ENCODE measurements at places on chromosomes 11 and 22. TPM values are rescaled to one million over a fixed set of nuclear protein-coding genes. Genes with fewer than 3 reads are reported as not detected.

DNA sequence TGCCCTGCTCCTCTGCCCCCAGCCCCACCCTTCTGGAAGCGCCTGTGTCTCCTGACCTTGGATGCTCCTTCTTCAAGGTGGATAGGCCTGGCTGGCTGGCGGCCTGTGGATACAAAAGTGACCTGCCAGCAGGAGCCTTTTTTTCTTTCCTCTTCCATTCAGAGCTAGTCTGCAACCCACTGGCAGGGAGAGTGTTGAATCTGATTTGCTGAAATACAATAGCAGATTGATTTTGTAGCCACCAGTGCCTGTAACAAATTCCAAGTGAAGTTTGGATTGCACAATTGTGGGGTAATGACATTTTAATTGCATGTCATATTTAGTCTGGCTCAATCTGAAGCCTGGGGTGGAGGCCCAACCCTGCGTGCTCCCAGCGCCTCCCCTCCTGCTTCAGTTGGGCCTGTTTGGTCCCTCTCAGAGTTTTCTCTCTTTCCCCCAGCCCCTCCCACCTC lies 97.2 kb downstream of the GRIK4 start:
- no peak for DNase-seq

The BAIAP2L2 gene
- 0.21 TPM for total RNA-seq

GRCh38 chr22:30079952-30080533 lies at the start of gene HORMAD2:
TSS of gene HORMAD2 (plus strand) at chr22:30080464. CDS start at chr22:30093953, 13,489 bp downstream.
- DNase-seq: no peak

DNA sequence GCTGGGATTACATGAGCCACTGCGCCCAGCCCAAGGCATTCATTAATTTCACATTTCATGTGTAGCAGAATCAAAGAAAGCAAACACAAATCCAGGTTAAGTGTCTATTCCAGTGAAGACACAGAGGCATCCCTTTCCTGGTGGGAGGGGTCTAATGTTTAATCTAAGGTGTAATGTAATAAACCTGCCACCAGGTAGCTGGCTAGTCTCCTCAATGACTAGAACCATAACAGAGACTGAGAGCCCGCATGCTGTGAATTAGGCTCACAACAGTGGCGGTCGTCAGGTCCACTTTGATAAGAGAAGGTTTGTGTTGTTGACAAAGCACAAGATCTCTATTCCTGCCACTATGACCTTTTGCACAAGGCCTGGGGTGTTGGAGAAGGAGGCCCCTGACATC lies 64.2 kb upstream of the ADA2 start:
- no peak for DNase-seq

- DNase-seq: no peak
These were observed 302.1 kb downstream of the CADM1 start for GRCh38 chr11:115202074-115202473.

All from chondrocyte (in vitro differentiated cells).